ENCODE measurements at places on chromosomes 4 and X.

- DNase-seq, result peak; percentile 37
These were observed 92.8 kb downstream of the CBR4 start for GRCh38 chr4:168917138-168917779.

DNA sequence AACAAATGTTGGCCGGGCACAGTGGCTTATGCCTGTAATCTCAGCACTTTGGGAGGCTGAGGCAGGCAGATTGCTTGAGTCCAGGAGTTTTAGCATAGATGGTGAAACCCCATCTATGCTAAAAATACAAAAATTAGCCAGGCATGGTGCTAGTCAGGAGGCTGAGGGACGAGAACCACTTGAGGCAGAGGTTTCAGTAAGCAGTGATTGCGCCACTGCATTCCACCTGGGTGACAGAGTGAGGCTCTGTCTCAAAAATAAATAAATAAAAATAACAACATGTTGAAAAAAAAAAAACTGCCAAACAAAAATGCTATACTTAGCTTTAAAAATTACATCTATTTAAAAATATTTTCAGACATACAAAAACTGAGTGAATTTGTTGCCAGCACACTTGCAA, 374.2 kb upstream of the SMIM31 start:
- no peak for DNase-seq

- no peak for DNase-seq
These were observed 74.6 kb upstream of the SHOX start for GRCh38 chrX:555725-556666.

- DNase-seq, result no peak
These were observed 364.6 kb upstream of the NOCT start for GRCh38 chr4:138650929-138651448.

DNA sequence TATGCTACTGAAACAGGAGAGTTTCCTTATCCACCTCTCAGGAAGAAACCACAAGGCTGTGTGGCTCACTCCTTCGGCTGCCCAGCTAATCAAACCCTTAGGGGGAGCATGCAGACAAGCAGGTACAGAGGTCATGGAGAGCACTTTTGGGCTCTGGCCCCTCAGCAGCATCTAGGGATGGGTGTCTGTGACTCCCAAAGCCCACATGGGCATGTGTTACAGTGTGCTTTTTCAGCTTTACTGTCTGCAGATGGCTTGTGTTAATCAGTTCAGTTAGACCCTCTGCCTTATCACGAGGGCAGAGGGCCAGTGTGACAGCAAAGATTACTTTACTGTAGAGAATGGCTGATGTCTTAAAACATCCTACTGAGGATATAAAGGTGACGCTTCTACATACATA, 447.4 kb downstream of the PCDH10 start:
- no peak for DNase-seq

- no peak for DNase-seq
These were observed 58.4 kb upstream of the NEIL3 start for GRCh38 chr4:177251237-177251636.

All from GM13976 (cell line).